Neural progenitor cell (in vitro differentiated cells): ENCODE measurements at places on chromosomes 13 and 19.

DNA sequence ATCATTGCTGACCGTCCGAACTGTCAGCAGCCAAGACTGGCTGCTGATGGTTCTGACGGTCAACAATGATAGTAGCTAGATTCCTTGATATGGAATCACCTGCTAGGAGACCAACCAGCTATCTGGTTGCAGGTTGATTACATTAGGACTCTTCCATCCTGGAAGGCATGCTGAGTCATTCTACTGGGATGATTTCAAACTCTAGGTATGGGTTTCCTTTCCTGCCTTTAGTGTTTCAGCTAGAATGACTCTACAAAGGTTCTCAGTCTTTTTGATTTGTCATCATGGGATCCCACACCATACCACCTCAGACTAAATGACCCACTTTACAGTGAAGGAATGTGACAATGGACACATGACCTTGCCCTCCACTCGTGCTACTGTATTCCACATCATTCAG lies 138.1 kb upstream of the KL start:
- DNase-seq: no peak
- H3K36me3 ChIP-seq: no peaks in the 10 kb centered on the region
- no peaks in the 10 kb centered on the region for H3K4me1 ChIP-seq
- no peaks in the 10 kb centered on the region for H3K27me3 ChIP-seq
- H3K4me3 ChIP-seq: no peak overlapping the region
- no peak overlapping the region for H3K27ac ChIP-seq

- peaks cover 11% of the 10 kb centered on the region for H3K4me1 ChIP-seq
- DNase-seq: no peak
- no peak overlapping the region for H3K27ac ChIP-seq
- H3K4me3 ChIP-seq: no peak overlapping the region
- no peaks in the 10 kb centered on the region for H3K36me3 ChIP-seq
Observed at GRCh38 chr13:21010621-21011020, 50.8 kb downstream of the LATS2 start.

GRCh38 chr19:49932041-49932451 lies 2.7 kb upstream of the NUP62 start:
- H3K27ac ChIP-seq: no peak overlapping the region
- H3K4me3 ChIP-seq: no peak overlapping the region
- DNase-seq: no peak
- H3K4me1 ChIP-seq: peaks cover 9% of the 10 kb centered on the region
- H3K36me3 ChIP-seq: no peaks in the 10 kb centered on the region
- H3K27me3 ChIP-seq: peaks cover 2% of the 10 kb centered on the region

DNA sequence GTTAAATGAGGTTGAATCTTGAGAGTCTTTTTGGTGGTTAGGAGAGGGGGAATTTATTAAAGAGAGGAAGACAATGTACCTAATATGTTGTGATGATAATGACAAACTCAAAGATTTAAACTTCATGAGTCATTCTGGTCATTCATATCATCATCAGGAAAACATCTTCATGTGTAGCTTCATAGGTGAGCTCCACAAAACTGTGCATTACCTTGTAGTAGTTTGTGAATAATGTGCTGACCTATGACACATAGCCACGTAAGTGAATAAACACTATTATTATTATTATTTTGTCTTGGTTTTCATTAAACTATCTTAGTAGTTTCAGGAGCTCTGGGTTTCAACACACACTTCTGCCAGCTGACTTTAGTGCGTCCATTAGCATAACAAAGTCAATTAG lies 997 bp upstream of the GPC6 start:
- H3K36me3 ChIP-seq: no peaks in the 10 kb centered on the region
- no peaks in the 10 kb centered on the region for H3K27me3 ChIP-seq
- peak overlapping the region; percentile 74 for H3K4me3 ChIP-seq
- no peak overlapping the region for H3K27ac ChIP-seq
- H3K4me1 ChIP-seq: peaks cover 32% of the 10 kb centered on the region

- H3K36me3 ChIP-seq: no peaks in the 10 kb centered on the region
- no peaks in the 10 kb centered on the region for H3K4me1 ChIP-seq
- H3K4me3 ChIP-seq: no peak overlapping the region
- H3K27me3 ChIP-seq: no peaks in the 10 kb centered on the region
- H3K27ac ChIP-seq: no peak overlapping the region
Observed at GRCh38 chr13:102142473-102142826, 259.4 kb downstream of the FGF14 start.
